ENCODE measurements at places on chromosomes 11 and 22.

DNA sequence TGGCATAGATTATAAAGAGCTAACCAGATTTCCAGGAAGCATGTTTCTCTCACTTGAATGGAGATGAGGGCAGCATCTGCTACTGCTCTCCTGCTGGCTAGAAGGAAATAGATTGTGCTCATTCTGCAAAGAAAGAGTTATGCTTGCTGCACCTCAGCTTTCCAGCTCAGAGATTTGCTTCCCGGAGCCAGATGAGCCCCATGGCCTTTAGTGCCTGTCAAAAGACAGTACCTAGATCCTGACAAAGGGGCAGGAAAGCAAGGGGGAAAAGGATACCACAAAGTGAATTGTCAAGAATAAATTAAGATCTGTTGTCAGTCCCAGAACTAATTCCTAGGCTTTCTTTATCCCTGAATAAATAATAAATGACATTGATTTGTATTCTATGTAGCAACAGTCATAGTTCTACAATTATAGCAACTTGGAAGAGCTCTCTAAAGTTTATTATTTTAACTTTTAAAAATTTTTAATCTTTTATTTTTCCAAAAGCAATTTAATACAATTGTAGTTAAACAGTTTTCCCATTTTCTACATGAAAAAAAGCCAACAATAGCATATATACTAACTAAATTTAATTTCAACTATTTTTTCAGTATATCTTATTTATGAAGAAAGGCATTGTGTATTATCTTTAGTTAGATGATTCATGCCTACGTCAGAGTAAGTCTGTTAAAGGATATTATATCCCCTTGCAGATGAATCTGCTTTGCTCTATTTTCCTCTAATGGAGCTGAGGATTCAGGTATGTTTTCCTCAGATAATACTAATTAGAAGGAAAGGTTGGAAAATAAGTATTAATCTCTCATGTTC lies 306.1 kb upstream of the DDI1 start:
- DNase-seq = no peak

DNA sequence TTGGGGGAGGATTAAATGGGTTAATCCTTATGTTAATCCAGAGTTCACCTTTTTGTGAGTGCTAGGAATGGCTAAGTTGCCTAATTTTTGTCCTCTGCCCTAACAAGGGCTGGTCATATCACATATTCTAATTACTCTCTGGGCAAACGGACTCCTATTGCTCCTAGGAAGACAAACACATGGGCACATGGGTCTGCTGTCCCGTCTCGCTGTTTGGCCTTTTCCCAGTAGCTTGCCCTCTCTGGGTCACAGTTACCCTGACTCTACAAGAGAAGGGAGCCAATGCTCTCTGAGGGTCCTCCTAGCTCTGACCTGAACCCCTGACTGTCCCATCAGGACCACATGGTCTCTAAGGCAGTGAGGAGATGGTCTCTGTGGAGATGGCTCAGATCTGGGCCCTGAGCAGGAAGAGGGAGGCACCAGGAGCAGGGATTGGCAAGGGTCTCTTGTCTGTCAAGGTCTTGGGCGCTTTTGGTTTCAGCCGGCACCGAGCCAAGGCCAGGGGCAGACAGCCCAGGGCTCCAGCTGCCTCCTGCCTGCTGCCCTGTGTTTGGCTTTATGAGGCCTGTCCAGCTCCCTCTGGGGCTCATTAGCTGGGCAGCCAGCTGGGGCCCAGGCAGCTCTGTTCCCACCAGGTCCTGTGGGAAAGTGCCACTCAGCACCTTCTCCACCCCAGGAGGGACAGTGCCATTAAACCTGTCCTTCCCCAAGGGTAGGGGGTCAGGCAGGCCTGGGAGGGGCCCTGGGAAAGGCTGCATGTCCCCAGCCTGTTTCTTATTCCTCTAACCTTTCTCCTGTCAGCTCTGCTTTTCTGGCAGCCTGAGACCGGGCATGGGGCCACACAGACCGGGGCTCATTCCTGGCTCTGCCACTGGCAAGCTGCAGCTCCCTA lies 559.9 kb downstream of the MN1 start:
- DNase-seq = no peak

DNA sequence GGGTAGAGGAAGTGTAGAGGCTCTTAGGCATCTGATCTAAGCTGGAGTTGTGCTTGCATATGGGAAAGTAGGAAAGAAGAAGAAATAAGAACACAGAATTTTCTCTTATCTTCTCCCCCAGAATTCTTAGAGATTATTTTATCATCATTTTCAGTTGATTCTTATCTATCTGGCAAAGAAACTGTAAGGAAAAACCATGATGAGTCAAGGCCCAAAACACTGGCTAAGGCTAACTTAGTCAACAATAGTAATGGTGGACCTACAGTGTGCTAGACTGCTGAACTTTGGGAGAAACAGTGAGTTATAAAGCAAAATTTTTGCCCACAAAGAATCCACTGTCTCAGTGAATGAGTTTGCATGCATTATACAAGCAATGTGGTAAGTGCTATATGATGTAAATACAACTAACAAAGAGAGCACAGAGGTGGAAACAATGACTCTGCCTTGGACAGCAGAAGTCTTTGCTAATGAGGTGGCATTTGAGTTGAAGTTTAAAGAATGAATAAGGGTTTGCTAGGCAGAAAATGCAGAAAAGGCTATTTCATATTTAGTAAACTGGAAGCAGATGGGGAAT lies 344.5 kb upstream of the PLET1 start:
- no peak for DNase-seq

GRCh38 chr11:68673306-68673945 lies 10.9 kb upstream of the GAL start:
- no peak for DNase-seq

GRCh38 chr11:131658952-131659351 lies 288.5 kb downstream of the NTM start:
- no peak for DNase-seq

DNA sequence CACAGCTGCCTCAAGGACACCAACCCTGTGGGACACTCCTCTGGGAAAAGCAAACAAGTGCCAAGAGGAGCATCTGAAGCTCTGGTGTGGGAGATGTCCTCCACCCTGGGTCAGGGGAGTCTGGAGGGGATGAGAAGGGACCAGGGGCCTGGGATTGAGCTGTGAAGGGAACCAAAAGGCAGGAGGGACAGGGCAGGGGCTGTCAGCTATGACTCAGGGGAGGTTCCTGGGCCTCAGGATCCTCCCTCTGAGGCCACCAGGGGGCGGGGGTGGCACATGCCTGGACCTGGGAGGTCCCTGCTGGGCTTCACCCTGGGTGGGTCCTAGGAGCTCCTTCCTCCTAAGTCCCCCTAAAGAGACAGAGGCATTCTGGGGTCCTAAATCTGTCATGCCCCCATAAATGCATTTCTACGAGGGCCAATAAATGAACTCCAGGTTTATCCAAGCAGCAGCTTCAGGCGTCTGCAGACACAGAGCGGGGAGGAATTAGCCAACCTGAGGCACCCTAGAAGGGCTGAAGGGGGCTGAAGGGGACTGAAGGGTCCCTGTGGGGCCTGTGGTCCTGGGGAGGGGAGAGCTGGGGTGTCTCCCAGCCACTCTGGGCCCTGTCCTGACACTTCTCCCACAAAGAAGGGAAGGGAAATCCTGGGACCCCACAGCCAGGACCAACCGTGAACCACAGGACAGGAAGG lies 31.9 kb upstream of the IGLL5 start:
- DNase-seq = no peak

GRCh38 chr11:64799623-64800302 lies 3.3 kb downstream of the MAP4K2 start:
- DNase-seq = no peak

DNA sequence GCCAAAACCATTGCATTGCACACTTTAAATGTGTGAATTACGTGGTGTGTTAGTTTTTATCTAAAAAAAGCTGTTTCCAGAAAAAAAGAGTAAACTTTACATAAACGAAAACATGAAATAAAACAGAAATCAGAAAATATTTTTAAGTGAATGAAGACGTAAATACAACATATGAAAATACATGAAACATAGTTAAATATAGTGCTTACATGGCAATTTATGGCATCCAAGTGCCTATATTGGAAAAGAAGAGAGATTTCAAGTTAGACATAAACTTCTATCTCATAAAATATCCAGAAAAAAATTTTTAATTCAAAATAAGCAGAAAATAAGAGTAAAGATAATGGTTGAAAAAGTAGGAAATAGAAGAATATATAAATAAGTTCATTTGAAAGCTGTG lies 11.9 kb upstream of the OR8D2 start:
- DNase-seq = no peak

DNA sequence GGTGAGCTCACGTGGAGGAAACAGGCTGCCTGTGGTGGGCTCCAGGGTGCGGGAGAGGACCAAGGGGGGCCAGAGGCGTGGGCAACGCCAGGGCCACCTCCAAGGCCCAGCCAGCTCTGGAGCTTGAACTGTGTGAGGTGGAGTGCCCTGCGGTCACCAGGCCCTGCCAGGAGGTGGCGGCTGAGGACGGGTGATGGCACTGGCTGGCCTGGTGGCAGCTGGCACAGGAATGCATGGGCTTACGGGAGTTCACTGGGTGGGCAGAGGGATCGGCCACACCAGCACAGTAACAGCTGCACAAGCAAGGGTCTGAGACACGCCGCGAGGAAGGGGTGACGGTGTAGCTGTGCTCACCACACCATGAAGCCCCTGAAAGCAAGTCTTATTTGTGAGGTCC lies 15.8 kb downstream of the TOLLIP start:
- DNase-seq = no peak

DNA sequence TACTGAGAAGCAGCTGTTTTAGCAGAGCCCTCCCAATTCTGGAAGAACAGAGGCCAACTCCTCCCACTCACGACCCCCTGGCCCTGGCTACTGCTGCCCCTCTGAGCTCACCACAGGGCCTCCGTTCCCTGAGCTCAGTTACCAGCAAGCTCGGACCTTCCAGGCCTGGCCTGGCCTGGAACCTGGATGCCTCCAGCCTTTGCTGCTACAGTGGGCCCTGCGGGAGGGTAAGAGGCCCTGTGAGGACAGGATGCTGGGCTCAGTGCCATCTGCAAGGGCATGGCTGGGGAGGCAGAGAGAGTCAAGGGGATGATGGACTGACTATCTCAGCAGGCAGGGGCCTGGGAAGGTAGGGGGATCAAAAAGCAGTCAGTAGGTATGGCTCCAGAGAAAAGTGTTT lies 209.9 kb upstream of the NCAM1 start:
- no peak for DNase-seq

- DNase-seq = no peak
These were observed 116.7 kb downstream of the PHF21B start for GRCh38 chr22:44892803-44893730.

DNA sequence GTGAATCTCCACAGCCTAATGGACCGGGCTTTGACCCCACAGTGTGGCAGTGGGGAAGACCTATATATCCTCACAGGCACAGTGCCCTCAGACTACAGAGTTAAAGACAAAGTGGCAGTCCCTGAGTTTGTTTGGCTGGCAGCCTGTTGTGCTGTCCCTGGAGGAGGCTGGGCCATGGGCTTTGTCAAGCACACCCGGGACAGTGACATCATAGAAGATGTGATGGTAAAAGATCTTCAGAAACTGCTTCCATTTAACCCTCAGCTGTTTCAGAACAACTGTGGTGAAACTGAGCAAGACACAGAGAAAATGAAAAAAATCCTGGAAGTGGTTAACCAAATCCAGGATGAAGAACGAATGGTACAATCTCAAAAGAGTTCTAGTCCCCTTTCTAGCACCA lies 39.0 kb downstream of the ENDOD1 start:
- DNase-seq = no peak

GRCh38 chr22:43390872-43391271 lies 20.9 kb upstream of the MPPED1 start:
- no peak for DNase-seq

- DNase-seq = no peak
These were observed 73.7 kb downstream of the ABTB2 start for GRCh38 chr11:34284156-34284555.

DNA sequence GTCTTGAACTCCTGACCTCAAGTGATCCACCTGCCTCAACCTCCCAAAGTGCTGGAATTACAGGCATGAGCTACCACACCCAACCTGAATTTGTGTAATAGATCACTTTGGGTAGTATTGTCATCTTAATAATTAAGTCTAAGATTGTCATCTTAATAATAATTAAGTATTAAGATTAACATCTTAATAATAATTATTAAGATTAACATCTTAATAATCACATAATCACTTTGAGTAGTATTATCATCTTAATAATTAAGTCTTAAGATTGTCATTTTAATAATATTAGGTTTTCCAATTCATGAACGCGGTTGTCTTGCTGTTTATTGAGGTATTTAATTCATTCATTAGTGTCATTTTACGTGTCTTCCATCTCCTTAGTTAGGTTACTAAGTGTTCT lies 8.2 kb downstream of the MOV10L1 start:
- no peak for DNase-seq

DNA sequence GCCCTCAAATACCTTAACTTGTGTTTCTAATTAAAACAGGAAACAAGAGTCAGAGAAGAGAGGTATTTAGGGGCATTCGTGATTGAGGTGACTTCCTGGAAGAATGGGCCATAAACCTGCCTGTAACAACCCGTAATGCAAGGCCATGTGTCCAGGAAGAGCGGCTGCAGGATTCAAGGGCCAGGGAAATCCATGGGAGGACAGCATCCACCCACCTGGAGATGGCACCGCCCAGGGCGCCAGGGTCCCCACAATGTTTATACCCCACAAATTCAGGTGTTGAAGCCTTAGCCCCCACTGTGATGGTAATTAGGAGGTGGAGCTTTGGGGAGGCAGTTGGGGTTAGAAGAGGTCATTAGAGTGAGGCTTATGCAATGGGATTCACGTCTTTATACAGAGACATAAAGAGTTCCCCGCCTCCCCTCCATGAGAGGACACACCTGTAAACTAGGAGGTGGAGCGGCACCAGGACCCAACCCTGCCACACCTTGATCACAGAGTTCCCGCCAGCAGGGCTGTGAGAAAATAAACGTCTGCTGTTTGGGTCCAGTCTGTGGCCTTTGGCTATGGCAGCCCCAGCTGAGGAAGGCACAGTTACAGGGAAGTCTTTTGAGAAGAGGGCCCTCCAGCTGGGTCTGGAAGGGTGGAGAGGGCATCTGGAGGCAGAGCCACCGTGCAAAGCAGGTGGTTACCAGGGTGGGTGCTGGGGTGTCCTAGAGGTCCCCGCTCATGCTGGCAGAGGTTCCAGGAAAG lies 1394.3 kb downstream of the TBC1D22A start:
- no peak for DNase-seq

DNA sequence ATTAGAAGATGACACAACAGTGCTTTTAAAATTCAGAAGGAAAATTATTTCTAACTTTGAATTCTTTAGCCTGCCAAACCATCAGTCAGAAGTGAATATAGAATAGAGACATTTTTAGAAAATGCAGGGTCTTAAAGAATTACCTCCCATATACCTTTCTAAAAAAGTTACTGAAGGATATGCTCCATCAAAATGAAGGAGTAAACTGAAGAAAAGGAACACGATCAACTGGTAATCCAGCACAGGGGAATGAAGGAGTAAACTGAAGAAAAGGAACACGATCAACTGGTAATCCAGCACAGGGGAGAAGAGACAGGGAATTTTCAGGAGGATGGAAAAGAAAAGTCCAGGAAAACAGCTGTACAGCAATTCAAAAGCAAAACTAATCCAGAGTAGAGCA lies 75.4 kb upstream of the LDLRAD3 start:
- DNase-seq = no peak

Data from H54 (cell line).